ENCODE measurements at places on chromosomes 6 and 20. TPM values are rescaled to one million over a fixed set of nuclear protein-coding genes. Genes with fewer than 3 reads are reported as not detected.

DNA sequence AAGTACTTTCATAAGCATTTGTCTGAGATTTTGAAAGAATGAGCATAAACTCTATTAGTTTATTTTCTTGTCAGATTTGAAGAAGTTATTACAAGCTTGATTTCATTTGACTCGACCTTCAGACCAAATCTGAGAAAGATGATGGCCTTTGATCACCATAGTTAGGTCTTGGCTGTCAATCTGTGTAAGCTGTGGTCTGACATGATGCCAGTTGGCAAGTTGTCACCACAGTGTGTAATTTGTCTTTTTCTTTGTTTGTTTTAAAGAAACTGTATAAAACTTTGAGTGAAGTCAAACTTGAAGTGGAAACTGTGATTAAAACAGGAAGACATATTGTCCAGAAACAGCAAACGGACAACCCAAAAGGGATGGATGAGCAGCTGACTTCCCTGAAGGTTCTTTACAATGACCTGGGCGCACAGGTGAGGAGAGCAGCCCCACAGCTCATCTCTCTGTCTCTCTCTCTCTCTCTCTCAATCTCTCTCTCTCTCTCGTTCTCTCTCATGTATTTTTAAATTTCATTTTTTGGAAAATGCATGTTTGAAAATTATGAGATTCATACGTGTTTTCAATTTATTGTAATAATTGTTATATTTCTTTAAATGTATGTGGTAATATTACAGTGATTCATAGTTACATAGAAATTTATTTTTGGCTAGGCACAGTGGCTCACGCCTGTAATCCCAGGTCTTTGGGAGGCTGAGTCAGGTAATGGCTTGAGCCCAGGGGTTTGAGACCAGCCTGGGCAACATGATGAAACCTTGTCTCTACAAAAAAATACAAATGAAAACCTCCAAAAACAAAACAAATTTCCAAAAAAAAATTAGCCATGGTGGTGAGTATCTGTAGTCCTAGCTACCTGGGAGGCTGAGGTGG is 208.1 kb downstream of the UTRN start:
- peaks cover 78% of the 10 kb centered on the region for H3K36me3 ChIP-seq
- H3K27ac ChIP-seq: no peak overlapping the region
- no peaks in the 10 kb centered on the region for H3K27me3 ChIP-seq
- H3K4me3 ChIP-seq: no peak overlapping the region

- no peak overlapping the region for H3K4me3 ChIP-seq
- H3K4me1 ChIP-seq: no peaks in the 10 kb centered on the region
- no peak overlapping the region for H3K27ac ChIP-seq
- H3K36me3 ChIP-seq: no peaks in the 10 kb centered on the region
Observed at GRCh38 chr6:33172688-33173534, 19.4 kb downstream of the COL11A2 start.

- no peak overlapping the region for H3K27ac ChIP-seq
- no peak overlapping the region for H3K4me3 ChIP-seq
Observed at GRCh38 chr20:36268440-36269342, 32.4 kb downstream of the AAR2 start.

The PRELID3B gene
- total RNA-seq: 51.4 TPM

The DEF6 gene
- 297 TPM for total RNA-seq

GRCh38 chr6:56833127-56833791 is 121.6 kb upstream of the BEND6 start:
- no peak overlapping the region for H3K4me3 ChIP-seq
- no peaks in the 10 kb centered on the region for H3K36me3 ChIP-seq
- H3K27ac ChIP-seq: no peak overlapping the region
- no peaks in the 10 kb centered on the region for H3K27me3 ChIP-seq
- H3K4me1 ChIP-seq: no peaks in the 10 kb centered on the region

DNA sequence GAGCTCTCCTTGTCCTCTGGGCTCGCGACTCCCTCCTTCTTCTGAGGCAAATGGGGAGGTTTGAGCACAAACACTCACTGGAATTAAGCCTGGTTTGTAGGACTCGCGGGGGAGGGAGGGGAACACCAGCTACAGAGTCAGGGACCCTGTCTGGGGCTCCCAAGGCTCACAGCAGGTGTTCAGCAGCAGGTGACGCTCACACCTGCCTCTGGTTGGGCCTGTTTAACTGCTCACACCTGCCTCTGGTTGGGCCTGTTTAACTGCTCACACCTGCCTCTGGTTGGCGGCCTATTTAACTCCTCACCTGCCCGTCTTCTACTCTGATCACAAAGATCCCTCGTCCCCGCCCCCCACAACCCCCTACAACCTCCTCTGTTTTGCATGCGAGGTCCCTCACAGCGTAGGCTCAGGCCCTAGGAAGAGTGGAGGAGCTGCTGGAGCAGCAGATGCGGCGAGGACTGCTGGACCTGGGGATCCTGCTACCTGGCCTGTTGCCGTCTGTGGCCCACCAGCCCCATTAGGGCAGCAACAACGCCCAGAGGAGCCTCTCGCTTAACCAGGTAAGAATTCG is 181.9 kb downstream of the ERMARD start:
- peaks cover 3% of the 10 kb centered on the region for H3K27me3 ChIP-seq
- no peaks in the 10 kb centered on the region for H3K36me3 ChIP-seq
- no peak overlapping the region for H3K27ac ChIP-seq
- H3K4me3 ChIP-seq: no peak overlapping the region

GRCh38 chr20:40459299-40459698 is 229.7 kb downstream of the MAFB start:
- no peak overlapping the region for H3K27ac ChIP-seq
- H3K4me1 ChIP-seq: no peaks in the 10 kb centered on the region
- no peaks in the 10 kb centered on the region for H3K36me3 ChIP-seq
- H3K4me3 ChIP-seq: no peak overlapping the region
- no peak for DNase-seq

GRCh38 chr6:42715871-42716270 is 6.5 kb downstream of the PRPH2 start:
- no peaks in the 10 kb centered on the region for H3K27me3 ChIP-seq
- no peak for DNase-seq
- H3K4me3 ChIP-seq: no peak overlapping the region
- no peaks in the 10 kb centered on the region for H3K4me1 ChIP-seq

GRCh38 chr6:148435386-148435785 is 92.7 kb downstream of the SASH1 start:
- H3K4me3 ChIP-seq: no peak overlapping the region
- H3K36me3 ChIP-seq: no peaks in the 10 kb centered on the region
- H3K27ac ChIP-seq: no peak overlapping the region
- H3K27me3 ChIP-seq: no peaks in the 10 kb centered on the region
- DNase-seq: no peak

The SPAG4 gene
- total RNA-seq: 16.2 TPM

GRCh38 chr20:36604952-36605398 is 604 bp upstream of the RAB5IF start:
- H3K27ac ChIP-seq: peak overlapping the region; percentile 91
- H3K4me1 ChIP-seq: peaks cover 37% of the 10 kb centered on the region
- DNase-seq: peak; percentile 59
- H3K36me3 ChIP-seq: peaks cover 19% of the 10 kb centered on the region
- H3K4me3 ChIP-seq: peak overlapping the region; percentile 29

The PNLDC1 gene
- not detected for total RNA-seq

- H3K27me3 ChIP-seq: no peaks in the 10 kb centered on the region
- no peaks in the 10 kb centered on the region for H3K4me1 ChIP-seq
- DNase-seq: no peak
Observed at GRCh38 chr20:58706975-58707681, 14.5 kb downstream of the NPEPL1 start.

DNA sequence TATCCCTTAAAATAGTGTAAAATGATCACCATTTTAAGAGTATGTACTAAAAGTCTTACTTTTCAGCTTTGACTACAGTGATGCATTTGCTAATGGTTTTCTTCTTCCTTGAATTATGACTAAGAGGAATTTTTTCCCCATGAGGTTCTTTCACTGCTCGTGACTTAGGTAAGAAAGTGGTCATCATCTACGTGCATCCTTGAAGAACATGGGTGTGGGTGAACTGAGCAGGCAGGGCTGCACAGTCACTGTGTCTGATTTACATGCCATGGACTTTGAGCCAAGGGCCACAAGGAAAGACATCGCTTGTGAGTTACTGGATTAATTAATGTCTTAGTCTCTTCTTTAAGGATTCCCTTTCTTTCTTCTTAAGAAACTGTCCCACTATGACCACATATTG is 33.3 kb downstream of the NQO2 start:
- H3K27ac ChIP-seq: no peak overlapping the region
- no peak for DNase-seq
- no peak overlapping the region for H3K4me3 ChIP-seq
- peaks cover 6% of the 10 kb centered on the region for H3K4me1 ChIP-seq
- H3K36me3 ChIP-seq: no peaks in the 10 kb centered on the region

GRCh38 chr6:111517965-111518364 is 34.9 kb upstream of the REV3L start:
- no peak for DNase-seq
- no peak overlapping the region for H3K4me3 ChIP-seq
- H3K4me1 ChIP-seq: peaks cover 1% of the 10 kb centered on the region
- H3K27ac ChIP-seq: no peak overlapping the region
- H3K36me3 ChIP-seq: no peaks in the 10 kb centered on the region
- H3K27me3 ChIP-seq: no peaks in the 10 kb centered on the region

The C4A gene
- total RNA-seq: 8.2 TPM

The RRAGD gene
- total RNA-seq: 1.8 TPM

The MEI4 gene
- total RNA-seq: not detected

- no peaks in the 10 kb centered on the region for H3K27me3 ChIP-seq
- DNase-seq: no peak
- no peak overlapping the region for H3K4me3 ChIP-seq
- no peaks in the 10 kb centered on the region for H3K36me3 ChIP-seq
Observed at GRCh38 chr6:109238396-109238795, 143.1 kb downstream of the CEP57L1 start.

- peaks cover 31% of the 10 kb centered on the region for H3K4me1 ChIP-seq
- DNase-seq: no peak
- no peak overlapping the region for H3K4me3 ChIP-seq
- H3K27ac ChIP-seq: no peak overlapping the region
- no peaks in the 10 kb centered on the region for H3K27me3 ChIP-seq
Observed at GRCh38 chr6:15320693-15321092, 74.8 kb downstream of the JARID2 start.

- H3K36me3 ChIP-seq: no peaks in the 10 kb centered on the region
- no peak for DNase-seq
Observed at GRCh38 chr20:57007171-57007540, 259.3 kb downstream of the BMP7 start.

- no peaks in the 10 kb centered on the region for H3K4me1 ChIP-seq
- no peaks in the 10 kb centered on the region for H3K36me3 ChIP-seq
- no peak overlapping the region for H3K4me3 ChIP-seq
- no peak for DNase-seq
- no peaks in the 10 kb centered on the region for H3K27me3 ChIP-seq
Observed at GRCh38 chr6:112429226-112429625, 82.1 kb downstream of the RFPL4B start.

The DUSP15 gene
- not detected for total RNA-seq

The RARS2 gene
- 26.5 TPM for total RNA-seq

- peak; percentile 6 for DNase-seq
- H3K27ac ChIP-seq: no peak overlapping the region
- H3K4me3 ChIP-seq: peak overlapping the region; percentile 35
- peaks cover 25% of the 10 kb centered on the region for H3K4me1 ChIP-seq
- H3K27me3 ChIP-seq: peaks cover 30% of the 10 kb centered on the region
- no peaks in the 10 kb centered on the region for H3K36me3 ChIP-seq
Observed at GRCh38 chr6:82364087-82365015, 734 bp downstream of the TPBG start.

The PSORS1C2 gene
- total RNA-seq: not detected

GRCh38 chr6:24933266-24933665 is 2.5 kb downstream of the RIPOR2 start:
- DNase-seq: no peak
- peaks cover 33% of the 10 kb centered on the region for H3K36me3 ChIP-seq
- no peaks in the 10 kb centered on the region for H3K27me3 ChIP-seq

- H3K4me1 ChIP-seq: no peaks in the 10 kb centered on the region
- no peak for DNase-seq
- no peaks in the 10 kb centered on the region for H3K27me3 ChIP-seq
- H3K4me3 ChIP-seq: no peak overlapping the region
Observed at GRCh38 chr6:45514454-45515230, 136.9 kb upstream of the SUPT3H start.

The PRRT1 gene
- total RNA-seq: 0.63 TPM

DNA sequence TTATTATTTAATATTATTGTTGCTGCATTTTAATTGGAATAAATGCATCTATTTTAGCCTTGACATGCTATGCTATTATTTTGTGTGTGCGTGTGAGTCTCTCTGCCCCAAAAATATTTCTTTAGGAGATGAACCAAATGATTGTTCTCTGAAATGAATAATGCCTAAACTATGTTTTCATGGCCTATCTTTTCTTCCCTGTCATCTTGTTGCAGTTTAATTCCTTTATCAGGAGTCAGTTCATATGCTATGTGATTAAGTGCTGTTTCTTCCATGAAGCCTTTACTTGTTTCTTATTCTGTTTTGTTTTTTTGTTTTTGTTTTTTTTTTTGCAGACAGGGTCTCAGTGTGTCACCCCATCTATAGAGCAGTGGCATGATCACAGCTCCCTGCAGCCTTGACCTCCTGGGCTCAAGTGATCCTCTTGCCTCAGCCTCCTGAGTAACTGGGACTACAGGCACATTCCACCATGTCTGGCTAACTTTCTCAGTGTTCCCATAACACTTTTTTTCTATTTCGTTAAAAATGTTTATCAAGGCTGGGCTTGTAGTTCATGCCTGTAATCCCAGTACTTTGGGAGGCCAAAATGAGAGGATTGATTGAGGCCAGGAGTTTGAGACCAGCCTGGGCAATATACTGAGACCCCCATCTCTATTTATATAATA is 25.7 kb downstream of the TPX2 start:
- H3K27ac ChIP-seq: no peak overlapping the region
- no peaks in the 10 kb centered on the region for H3K36me3 ChIP-seq
- no peak overlapping the region for H3K4me3 ChIP-seq
- H3K4me1 ChIP-seq: no peaks in the 10 kb centered on the region

GRCh38 chr6:47059216-47059885 is 17.2 kb upstream of the ADGRF1 start:
- no peaks in the 10 kb centered on the region for H3K36me3 ChIP-seq
- H3K4me1 ChIP-seq: no peaks in the 10 kb centered on the region
- H3K27ac ChIP-seq: no peak overlapping the region
- H3K4me3 ChIP-seq: no peak overlapping the region

DNA sequence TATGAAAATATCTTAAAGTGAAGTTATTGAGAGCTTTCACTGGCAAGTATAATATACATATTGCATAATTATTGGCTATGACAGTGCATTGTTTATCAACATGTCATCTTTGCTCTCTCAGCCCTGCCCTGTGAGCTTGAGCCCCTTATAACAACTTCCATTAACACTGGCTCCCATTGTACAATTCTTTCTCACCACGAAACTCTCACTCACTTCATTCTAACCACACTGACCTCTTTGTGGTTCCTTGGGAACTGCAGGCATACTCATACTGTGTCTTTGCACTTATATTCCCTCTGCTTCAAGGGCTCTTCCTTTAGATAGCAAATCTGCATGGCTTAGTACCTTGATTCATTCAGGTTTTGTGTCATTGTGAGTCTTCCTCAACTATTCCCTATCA is 411.8 kb downstream of the CDKAL1 start:
- H3K4me1 ChIP-seq: no peaks in the 10 kb centered on the region
- H3K27ac ChIP-seq: no peak overlapping the region
- peak; percentile 4 for DNase-seq
- no peaks in the 10 kb centered on the region for H3K27me3 ChIP-seq
- no peaks in the 10 kb centered on the region for H3K36me3 ChIP-seq
- H3K4me3 ChIP-seq: no peak overlapping the region

Data from natural killer cell (primary cell).